Ecto neural progenitor cell (in vitro differentiated cells): ENCODE measurements at places on chromosomes 1 and 21.

DNA sequence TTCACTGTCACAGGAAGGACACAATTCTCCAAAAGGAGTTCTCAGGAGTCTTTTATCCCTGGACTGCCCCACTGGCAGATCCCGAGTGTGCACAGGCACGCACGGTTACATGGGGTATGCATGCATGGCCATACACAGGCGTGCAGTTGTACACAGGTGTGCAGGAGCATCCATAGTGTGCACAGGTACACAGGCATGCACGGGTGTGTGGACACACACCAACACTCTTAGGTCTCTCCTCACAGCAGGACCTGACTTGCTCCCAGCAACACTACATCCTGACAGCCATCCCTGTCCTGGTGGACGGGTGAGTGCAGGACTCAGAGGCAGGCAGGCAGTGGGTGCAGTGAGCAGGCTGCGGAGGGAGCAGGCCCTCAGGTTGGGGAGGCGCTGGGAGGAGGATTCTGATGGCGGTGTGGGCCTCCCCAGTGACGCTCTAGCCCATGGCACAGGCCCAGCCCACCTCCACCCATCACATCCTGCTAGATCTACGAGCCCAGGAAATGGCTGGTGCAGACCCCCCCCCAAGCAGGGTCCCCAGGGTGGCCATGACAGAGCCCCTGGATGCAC lies 28.4 kb downstream of the SLC19A1 start:
- DNase-seq = no peak

DNA sequence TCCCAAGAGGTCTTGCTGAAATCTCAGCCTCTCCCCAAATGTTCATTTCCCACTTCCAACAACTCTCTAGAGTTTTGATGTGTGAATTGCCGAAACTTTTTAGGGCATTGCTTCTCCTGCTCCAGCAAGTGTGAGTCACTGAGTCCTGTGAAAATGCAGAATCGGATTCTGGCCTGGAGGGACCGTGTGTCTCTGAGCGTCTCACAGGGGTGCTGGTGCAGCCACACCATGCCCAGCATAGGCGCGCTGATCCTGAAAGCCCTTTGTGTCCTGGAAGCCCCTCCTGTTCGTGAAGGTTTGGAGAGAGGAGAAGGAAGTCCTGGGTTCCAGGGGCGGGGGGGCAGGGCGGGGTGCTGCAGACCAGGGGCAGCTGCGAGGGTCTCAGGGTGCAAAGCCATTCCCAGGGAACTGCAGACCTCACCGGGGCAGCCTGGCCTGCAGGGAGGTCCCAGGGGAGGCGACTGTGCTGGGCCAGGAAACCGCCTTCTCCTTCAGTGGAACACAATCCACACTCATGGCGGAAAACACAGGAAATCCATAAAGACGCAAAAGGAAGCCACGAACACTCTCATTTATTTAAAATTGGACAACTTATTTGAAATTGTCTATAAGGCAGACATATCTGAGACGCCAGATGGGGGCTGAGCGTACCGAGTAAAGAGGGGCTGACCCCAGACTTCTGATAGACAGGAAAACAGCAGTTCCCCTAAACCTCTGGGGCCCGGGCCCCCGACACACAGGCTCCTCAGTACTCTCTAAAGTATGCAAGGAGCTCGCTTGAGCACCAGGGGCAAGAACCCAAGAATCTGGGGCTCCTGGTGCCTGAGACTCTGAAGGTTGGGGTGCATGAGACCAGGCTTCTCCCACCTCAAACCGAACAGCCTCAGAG lies 43.5 kb upstream of the ADARB1 start:
- DNase-seq = peak; percentile 52

DNA sequence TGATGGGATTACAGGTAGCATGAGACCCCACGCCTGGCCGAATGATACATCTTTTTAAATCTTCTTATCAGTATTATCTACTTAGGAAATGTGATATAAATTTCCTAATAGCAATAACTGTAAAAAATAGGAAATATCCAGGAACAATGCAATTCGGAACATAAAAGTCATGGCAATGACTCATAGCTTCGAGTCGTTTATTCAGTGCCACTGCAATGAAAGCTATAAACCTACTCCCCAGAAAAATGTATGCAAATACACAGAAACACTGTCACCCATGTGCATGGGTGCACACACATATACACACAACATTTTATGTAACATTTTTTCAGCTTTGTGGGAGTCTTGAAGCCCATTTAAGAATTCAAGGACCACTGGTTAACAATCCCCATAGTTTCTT lies 194.6 kb downstream of the PATJ start:
- DNase-seq = no peak

- no peak for DNase-seq
These were observed 756 bp downstream of the ANKRD13C start for GRCh38 chr1:70353601-70354331.

DNA sequence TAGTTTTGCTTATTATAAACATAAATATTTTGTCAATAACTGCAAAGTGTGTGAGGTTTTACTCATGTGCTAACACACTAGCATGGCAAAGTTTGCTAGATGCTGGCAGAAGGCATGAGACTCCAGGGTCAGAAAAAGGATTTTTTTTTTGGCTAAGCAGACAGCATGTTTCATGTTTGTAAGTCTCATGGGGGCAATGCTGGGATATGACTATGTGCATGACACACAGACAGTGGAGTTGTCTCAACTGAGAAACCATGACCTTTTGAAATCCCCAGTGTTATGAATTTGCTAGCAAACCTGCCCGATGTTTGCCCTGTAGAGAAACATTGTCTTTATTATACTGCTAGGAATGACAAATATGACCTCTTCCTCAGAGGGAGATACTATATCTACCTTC lies 448.2 kb downstream of the BRINP3 start:
- no peak for DNase-seq

- DNase-seq = peak; percentile 94
These were observed 105.9 kb upstream of the HNRNPU start for GRCh38 chr1:244970236-244970743.

- DNase-seq = no peak
These were observed 13.9 kb downstream of the LEMD1 start for GRCh38 chr1:205407970-205408369.

GRCh38 chr1:176866011-176866714 lies 298.3 kb downstream of the ASTN1 start:
- no peak for DNase-seq

DNA sequence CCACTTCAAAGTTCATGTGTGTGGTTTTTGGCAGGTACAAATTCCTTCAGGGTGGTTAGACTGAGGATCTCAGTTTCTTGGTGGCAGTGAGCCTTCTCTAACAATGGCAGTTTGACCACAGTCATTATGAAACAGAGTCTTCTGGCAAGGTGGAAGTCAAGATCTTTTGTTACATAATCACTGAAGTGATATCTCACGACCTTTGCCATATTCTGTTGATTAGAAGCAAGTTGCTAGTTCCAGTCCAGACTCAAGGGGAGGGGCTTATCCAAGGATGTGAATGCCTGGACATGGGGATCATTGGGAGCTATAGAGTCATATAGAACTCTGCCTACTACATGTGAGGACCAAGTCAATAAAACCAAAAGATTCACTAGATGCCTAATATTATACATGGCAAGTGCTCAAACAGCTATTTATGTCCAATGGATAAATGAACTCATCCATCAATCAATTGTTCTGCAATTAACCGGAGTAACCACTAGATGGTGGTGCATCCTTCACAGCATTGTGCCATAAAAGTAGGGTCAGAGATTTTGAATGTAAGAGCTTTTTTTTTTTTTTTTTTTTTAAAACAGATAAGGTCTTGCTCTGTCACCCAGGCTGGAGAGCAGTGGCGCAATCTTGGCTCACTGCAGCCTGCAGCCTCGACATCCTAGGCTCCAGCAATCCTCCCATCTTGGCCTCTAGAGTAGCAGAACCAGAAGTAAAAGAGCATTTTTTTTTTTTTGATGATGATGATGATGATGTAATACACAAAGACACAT lies 131.9 kb downstream of the CRB1 start:
- no peak for DNase-seq

- no peak for DNase-seq
These were observed 119.8 kb downstream of the OSBPL9 start for GRCh38 chr1:51736702-51737101.

- DNase-seq = no peak
These were observed 67.2 kb upstream of the HOOK1 start for GRCh38 chr1:59747420-59748024.

GRCh38 chr1:14003552-14003951 lies 303.6 kb downstream of the PRDM2 start:
- no peak for DNase-seq

DNA sequence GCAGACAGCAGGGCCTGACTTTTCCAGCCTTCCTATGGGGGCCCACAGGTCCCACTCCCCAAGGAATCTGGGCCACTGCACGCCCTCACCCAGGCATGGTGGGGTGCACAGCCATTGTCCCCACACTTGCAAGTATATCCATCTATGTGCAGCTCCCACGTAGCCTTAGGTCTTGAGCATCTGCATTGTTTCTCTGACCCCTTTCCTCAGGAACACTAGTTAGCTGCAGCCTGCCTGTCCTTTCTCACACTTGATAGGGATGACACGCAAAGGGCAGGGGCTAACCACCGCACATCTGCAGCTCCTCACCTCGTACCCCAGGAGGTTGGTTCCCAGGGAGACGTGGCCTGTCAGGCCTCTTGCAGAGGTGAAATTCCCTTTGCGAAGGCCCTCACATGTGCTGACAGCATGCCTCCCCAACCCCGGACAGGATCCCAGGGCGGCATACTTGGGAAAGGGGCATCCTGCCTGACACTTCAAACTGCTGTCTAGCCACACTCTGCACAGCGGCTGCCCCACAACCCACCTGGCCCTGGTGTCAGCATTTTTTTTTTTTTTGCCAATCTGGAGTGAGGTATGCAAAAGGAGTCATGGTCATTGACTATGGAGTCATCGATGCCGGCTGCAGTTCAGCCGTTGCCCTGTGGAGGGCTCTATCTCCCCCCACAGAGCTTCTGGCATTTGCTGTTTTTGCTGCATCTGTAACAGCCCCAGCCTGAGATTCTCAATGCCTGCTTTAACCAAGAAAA lies 5.0 kb downstream of the JMJD4 start:
- DNase-seq = peak; percentile 66

DNA sequence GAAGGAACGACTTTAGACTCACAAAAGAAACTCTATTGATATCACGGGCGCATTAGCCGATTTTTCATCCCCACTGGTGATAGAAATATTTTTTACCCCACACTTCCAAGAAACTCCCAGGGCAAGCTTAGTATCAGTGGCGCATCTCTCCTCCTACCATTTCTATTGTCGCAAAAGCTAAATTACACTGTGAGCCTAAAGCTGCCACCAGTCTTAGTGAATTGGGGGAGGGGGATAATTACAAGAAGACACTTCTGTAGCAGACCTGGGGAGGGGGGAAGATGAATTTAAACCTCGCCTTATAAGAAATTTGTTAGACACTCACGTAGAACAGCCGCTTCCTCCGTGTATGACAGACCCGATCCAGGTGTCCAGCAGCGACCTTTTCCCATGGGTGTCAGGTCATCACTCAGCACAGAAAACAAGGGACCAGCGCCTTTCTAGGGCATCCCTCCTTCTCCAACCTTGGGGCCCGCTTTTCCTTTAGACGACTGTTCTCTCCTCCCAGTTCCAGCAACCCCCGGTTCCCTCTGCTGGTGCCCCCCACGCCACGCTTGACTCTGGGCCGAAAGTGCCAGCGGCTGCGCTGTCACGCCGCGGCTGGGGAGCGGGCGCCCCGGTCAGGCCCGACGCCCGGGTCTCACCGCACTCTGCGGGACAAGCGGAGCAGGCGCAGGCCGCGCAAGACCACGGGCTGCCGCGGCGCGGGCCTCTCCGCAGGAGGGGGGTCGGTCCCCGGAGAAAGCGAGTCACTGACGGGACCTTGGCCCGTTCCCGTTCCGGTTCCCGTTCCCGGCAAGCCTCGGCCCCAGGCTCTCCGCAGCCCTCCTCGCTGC lies 821 bp downstream of the PHC2 start:
- DNase-seq = peak; percentile 63

DNA sequence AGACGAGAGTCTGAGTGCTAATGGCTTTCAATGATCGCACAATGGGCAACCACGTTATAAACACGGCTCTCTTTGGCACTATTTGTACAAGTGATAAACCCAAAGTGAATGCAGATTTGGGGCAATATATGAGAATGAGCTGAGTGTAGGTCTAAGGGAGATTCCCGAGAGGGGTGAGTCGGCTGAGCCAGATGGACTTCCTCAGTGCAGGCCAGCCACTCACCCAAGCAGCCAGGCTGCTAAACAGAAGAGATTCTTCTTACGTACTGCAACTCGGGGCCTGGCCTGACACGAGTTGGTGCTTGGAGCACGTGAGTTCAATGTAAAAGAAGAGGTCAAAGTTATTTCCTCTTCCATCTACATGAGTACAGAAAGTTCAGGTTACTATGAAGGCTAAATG lies 6.2 kb upstream of the MIXL1 start:
- DNase-seq = no peak
